ENCODE measurements at places on chromosomes 11 and 22.

GRCh38 chr11:117201658-117202305, 2.6 kb downstream of the TAGLN start:
- no peak for DNase-seq

DNA sequence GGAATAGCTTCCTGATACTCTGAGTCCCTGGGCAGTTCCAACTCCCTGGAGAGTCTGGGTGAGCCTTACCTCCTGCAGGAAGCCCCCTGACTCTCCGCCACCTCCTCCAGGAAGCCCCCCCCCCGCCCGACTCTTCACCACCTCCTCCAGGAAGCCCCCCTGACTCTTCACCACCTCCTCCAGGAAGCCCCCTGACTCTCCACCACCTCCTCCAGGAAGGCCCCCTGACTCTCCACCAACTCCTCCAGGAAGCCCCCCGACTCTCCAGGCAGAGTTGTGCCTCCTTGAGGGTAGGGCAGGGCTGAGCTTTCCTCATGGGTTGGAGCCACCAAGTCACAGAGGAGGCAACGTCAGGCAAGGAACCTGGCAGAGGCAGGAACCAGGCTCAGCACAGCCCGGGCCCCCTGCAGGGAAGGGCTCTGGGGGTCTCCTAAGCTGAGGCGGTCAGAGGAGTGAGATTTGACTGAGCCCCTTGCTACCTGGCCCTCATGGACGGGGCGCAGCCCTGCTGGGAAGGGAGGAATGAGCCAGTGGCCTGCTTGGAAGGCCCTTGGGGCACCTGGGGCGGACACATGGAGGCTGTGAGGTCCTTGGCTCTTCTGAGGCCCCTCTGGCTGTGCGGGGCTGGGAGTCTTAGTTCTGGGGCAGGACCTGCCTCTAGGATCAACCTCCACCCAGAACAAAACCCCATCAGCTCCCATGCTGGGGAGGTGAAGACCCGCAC, 18.1 kb downstream of the MRGPRG start:
- DNase-seq, result no peak

DNA sequence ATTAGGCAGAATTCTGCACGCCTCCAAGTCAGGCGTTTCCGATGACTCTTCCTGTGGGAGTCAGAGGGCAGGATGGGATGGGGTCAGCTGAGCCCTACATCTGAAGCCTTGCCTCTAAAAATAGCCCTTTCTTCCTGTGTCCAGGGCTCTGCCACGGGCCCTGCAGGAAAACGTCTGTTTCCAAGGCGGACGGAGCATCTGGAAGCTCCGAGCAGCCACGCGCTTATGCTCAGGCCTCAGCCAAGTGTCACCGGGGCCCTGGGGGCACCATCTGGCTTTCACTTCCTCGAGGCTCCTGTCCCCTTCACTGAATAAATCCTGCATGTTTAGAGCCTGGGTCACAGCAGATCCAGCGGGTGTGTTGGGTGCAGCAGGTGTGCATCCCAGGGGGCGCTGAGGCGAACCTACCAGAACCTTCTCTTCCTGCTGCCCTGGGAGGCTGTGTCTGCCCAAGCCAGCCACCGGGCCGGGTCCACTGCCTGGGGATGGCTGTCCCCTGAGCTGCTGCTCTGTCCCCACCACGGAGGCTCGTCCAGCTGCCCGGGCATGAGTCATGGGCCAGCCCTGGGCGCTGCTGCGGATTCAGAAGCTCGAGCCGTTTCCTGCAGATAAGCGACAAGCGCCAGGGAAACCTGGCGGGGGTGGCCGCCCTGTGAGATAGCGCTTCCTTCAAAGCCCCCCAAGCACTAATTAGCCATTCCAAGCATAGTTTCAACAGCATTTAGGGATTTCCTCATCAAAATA, 32.0 kb upstream of the LINC01488 start:
- DNase-seq, result no peak

GRCh38 chr22:43085658-43086606, 3.3 kb downstream of the TTLL1 start:
- no peak for DNase-seq

DNA sequence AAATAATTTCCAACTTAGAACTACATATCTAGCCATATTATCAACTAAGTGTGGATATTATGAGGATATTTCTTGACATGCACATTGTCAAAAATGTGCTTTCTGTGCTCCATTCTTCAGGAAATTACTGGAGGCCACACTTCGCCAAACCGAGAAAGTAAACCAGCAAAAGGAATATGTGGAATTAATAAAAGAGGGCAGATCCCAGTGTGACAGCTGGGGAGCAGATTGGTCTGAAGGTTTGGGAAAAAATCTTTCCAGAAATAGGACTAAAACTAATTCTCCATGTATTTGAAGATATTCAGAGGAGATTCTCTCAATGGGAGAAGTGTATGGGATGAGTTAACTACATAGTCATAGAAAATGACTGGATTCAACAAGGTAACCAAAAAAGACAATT, 546.9 kb upstream of the API5 start:
- DNase-seq, result no peak

- DNase-seq, result peak; percentile 14
Measured at GRCh38 chr22:27480487-27480886, 321.1 kb downstream of the MN1 start.

DNA sequence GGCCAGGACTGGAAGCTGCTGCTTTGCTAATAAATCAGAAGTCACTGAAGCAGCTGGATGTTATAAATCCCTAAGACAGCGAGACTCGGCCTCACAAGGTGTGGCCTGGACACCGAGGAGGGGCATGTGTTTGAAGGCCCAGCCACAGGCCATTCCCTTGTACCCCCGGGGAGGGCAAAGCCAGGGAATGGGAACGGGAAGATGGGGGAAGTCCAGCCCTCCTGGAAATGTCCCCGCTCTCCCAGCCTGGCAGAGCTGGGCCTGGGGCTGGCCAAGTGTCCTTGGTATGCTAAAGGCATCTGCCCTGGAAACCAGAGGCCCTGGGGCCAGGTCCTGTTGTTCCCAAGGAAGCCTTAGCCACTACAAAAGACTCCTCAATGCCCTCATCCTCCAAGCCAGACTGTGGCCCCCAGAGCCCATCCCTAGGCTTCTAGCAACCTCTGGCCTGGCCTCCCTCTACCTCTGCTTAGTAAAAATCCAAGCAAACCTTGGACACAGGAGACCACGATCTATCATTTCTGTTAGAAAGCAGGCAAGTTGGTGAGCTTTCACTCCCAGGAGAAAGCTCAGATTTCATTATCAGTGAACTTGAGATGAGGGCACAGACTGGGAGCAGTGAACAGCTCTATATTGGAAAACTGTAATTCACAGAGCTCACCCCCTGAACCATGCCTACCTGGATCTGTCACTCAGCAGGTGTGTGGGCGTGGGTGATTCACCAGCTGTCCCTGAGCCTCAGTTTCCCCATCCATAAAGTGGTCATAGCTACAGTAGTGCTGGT, 11.0 kb downstream of the CHST1 start:
- DNase-seq, result no peak

- DNase-seq, result no peak
Measured at GRCh38 chr11:63952570-63952969, 13.8 kb downstream of the NAA40 start.

DNA sequence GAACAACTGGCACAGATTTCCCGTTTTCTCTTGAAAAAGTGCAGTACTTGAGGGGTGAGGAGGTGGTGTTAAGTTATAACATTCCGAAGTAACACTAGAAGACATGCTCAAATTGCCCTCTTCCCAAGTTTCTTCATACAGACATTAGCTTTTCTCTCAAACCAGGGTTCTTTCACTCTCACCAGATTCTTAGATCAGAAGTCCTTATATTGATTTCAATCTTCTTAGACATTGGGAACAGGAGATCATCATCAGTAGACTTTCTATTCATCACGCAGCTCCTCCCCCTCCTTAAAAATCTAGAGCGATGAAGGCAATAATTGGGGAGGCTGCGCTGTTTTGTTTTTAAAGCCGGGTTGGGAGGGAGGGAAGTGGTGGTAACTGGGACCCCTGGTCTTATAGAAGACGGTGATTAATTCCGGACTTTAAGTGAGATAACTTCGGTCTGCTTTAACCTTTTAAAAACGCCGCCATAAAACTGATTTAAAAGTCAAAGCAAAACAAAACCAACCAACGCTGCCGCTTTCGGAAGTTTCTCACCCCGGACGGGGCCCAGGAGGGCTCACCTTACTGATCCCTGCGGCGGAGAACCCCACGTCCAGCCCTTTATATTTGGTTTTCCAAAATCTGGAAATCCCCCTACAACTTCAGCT, 665 bp downstream of the USP28 start:
- DNase-seq, result peak; percentile 50

DNA sequence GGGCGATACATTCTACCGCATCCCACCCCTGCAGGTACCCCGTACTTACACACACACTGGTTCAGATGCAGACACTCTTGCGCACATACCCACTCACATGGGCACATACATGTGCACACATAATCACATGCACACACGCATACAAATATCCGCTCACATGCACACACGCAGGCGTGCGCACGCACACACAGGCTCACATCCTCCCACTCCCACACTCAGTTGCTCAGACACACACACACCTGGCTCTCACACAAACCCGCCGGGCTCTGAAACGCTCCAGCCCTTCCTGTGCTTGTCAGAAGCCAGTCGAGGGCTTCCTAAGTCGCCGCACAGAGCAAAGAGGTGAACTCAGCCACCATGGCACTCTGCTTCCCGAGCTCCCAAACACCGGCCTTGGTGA, 164.5 kb downstream of the CRYBB2 start:
- no peak for DNase-seq

DNA sequence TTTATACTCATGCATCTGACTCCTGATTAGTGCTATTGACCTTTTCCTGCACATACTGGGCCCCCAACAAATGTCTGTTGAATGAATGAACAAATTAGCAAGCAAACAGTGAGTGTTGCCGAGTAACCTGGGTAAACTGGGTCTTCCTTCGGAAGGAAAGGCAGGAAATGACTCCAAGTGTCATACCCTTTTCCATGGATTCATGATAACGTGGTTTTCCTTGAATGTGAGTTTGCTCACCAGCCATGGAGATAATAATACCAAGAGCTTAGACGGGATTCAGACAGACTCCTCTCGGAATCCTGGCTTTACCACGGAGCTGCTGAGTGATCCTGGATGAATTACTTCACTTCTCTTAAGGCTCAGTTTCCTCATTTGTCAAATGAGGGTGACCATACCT, 16.7 kb downstream of the TECTA start:
- no peak for DNase-seq

GRCh38 chr11:37718431-37718999, 1120.5 kb upstream of the RAG2 start:
- DNase-seq, result no peak

DNA sequence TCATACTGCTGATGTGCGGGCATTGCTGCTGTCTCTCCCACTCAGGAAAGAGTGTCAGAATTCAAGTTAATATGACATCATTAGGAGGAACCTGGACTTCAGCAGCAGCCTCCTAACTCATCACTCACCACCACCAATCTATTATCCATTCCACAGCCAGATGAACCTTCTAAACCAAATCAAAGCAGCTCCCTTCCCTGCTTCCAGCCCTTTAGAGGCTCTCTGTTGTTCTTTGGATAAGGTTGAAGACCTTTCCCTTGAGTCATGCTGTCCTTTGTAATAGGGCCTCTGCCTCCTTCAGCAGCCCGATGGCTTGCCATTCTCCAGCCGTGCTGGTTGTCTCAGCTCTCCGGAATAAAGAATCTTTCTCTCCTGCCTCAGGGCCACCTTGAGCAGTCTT, 301.3 kb downstream of the DDX10 start:
- no peak for DNase-seq

- no peak for DNase-seq
Measured at GRCh38 chr11:44235765-44236201, 74.2 kb downstream of the ALX4 start.

GRCh38 chr22:35046744-35047462, 19.1 kb upstream of the ISX start:
- DNase-seq, result no peak

- no peak for DNase-seq
Measured at GRCh38 chr11:7593481-7593880, 79.7 kb downstream of the PPFIBP2 start.

DNA sequence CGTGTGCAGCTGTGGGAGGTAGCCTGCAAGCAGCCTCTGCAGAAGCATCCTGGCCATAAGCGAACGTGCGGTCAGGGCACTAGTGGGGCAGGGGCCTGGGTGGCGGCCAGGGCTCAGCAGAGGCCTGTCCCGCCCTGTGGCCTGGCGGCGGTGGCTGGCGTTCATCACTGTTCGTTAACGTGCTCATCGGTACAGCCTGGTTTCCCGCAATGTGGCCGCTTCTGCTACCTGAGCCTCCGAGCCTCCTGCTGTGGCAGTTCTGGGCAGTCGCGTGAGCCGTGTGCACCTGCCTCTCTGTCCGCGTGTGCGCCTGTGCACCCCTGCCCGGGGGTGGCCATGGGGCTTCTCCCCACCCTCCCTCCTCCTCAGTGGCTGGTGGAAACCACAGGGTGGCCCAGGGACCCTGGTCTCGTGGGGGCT, 117.9 kb downstream of the KCNQ1OT1 start:
- no peak for DNase-seq

GRCh38 chr11:40602866-40603552, 856.4 kb downstream of the LRRC4C start:
- no peak for DNase-seq

DNA sequence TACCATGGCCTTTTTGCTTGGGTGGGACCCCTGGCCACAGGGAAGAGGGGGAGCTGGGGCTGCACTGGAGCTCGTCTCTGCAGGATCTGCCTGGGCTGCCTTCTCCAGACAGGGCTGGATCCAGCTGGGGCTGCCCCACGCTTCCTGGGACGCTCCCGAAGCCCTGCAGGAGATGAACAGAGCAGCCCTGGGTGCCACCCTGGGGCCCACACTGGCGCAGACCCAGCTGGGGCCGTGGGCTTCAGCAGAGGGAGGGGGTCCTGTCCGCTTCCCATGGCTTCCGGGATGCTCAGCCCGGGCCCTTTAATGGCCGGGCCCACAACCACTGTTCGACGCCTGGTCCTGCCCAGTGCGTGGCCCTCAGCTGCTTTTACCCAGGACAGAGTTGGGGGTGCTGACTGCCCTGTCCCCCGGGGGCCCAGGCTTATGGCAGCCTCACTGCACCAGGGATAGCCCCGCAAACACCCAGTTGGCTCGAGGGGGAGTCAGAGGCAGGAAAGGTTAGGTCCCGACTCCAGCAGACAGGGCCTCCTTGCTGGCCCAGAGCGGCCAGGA, 12.0 kb downstream of the TSPO start:
- no peak for DNase-seq

DNA sequence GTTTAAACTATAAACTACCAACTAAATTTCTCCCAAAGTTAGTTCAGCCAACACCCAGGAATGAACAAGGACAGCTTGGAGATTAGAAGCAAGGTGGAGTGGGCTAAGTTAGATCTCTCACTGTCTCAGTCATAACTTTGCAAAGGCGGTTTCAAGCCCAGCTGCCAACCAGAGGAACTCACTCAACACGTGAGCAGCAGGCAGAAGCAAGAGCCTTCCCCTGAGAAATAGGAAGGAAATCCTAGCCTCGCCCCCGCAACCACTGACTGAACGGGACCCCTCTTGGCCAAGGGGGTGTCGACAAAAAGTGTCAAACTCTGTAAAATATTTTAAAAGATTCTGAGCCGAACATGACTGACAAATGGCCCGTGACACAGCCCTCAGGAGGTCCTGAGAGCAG, 4.4 kb upstream of the KRTAP5-9 start:
- DNase-seq, result no peak

DNA sequence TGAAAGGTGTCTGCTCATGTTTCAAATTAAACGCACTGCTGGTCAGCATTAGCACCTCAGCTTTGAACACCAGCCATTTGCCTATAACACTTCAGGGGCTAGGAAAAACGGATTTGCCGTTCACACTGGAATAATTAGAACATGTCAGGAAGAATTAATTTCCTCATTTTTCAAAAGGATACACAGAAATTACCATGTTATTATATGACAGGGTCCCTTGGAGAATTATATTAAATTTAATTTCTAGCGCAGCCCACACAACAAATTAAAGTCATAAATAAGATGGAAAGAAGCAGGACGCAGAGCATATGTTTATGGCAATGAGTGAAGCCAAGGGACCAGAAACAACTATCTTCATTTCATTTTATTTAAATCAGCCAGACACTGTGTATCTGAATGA, 83.8 kb upstream of the SOX6 start:
- peak; percentile 2 for DNase-seq
